ENCODE measurements at places on chromosomes 12 and 14.
A peak's percentile ranks its signal among the peaks of the same experiment; 100 is the strongest.

DNA sequence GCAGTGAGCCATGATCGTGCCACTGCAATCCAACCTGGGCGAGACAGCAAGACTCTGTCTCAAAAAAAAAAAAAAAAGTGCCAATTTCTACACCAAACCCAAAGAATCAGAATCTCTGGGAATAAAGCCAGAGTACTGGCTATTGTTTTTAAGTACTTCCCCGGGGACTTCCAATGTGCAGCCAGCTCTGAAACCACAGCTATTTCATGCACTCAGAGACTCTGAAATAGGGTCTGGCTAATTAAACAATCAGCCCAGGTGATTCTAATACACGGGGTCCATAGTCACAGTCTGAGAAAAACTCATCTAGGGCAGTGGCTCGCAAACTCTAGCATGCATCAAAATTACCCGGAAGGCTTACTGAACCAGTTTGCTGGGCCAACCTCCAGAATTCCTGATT is 56.3 kb downstream of the SIX6 start:
- DNase-seq, result no peak

DNA sequence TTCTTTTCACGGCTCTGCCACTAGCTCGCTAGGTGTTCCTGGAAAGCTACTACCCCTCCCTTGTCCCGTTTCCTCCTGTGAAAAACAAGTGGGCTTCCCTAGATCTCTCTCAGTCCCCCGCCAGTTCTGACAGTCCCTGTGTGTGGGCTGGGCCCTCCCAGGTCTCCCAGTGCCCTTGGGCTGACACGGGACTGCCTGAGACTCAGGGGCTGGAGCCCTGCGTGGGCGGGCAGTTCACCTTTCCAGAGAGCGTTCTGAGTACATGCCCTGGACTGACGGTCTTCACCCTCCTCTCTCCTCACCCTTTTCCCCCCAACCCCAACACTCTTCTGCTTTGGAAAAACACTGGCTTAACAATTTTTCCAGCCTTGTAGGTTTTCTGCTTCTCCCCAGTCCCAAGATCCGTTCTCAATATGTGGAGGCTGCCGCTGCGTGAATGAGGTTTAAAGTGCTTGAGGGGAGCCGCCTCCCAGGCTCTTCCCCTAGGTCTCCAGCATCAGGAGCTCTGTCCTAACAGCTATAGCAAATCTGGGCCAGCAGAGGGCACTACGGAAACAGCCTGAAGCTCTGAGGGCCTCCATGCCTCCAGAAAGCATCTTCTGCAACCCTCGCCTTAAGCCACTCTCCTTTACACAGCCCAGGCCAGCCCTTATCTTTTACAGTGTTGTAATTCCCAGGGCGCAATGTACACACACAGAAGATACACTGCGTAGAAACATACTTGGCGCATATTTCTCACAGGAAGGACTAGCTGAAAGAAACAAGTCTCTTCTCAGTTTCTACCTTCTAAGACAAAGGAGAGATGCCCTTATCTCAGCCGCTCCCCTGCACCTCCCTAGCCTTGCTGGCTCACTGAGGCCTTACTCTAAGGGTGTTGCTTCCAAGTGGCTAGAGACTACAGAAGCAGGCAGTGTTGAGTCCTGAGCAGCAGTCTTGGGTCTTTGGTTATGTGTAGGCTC is 10.4 kb upstream of the DCD start:
- peak; percentile 38 for DNase-seq

DNA sequence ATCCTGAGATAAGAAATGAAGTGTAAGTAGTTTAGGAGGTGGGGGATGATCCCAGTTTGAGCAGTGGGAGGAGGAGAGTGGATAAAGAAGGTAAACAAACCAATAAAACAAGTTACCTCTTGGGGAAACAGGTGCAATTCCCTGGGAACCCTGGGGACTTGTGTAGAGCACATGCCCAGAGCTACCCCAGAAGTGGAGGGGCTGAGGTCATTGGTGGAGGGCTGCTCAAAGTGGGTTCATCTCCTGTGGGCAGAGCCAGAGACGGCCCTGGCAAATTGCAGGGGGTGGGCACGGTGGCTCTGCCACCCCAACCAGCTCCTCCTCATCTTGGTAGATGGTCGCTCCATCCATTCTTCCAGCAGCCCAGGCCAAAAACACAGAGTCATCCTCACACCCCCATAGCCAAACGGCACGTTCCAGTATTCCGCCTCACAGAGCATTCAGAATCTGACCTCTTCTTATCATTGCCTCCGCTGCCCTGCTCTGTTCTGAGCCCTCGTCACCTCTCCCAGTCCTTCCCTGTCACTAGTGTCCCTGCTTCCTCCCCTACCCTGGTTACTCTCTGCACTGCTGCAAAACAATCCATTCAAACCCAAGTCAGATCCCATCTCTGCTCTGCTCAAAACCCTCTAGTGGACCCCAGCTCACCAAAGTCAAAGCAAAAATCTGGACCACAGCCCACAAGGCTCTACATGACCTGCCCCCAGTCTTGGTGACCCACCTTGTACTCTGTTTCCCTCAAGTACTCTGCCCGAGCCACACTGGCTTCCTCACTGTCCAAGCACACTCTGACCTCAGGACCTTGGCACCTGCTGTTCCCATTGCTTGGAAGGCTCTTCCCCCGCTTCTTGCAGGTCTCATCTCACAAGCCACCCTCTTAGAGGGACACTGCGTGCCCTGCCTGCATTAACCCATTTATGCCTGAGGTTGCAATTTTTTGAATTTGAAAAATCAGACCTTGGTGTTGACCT is 5.5 kb downstream of the CYP46A1 start:
- DNase-seq, result no peak

- DNase-seq, result no peak
These were observed 24.2 kb downstream of the CRACR2A start for GRCh38 chr12:3728686-3729085.

- DNase-seq, result no peak
These were observed 61.0 kb downstream of the NT5DC3 start for GRCh38 chr12:103780093-103780440.

DNA sequence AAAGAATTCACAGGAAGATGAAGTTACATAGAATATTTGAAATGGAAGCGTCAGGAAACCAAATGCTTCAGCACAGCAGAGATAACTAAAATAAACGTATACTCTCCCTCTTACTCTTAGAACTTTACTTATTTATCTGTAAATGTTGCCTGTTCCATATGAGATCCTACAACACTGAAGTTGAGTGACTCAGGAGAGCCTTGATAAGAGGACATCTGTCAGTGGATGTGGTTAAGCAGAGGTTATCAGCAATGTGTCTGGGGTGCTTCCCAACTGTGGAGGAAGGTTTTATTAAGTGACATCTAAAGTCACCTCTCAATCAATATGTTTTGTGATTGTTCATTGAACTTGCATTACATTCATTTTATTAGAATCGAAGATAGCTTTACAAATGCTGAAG is 81.9 kb downstream of the NEDD1 start:
- no peak for DNase-seq

- DNase-seq, result peak; percentile 61
These were observed 31.1 kb downstream of the APPL2 start for GRCh38 chr12:105204916-105205315.

DNA sequence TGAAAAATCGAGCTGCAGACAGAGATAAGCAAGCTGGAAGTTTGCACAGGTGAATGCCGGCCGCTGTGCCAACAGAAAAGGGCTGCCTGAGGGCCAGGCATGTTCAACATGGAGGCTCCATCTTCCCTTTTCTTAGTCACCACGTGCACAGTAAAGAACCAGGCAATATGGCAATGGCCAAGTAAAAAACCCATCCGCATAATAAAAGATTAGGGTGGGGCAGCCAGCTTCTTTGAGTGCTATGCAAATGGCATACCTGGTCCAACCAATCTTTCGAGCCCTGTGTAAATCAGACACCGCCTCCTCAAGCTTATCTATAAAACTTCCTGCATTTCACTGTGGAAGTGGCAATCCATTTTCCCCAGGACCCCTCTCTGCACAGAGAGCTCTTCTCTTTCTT is 16.7 kb downstream of the PNP start:
- DNase-seq, result no peak

DNA sequence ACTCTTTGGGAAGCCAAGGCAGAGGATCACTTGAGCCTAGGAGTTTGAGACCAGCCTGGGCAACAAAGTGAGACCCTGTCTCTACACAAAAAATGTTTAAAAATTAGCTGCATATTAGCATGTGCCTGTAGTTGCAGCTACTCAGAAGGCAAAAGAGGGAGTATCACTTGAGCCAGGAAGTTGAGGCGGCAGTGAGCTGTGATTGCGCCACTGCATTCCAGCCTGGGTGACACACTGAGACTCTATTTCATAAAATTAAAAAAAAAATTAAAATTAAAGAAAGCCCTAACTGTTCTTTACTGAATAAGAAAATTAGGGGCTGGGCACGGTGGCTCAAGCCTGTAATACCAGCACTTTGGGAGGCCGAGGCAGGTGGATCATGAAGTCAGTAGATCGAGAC is 27.0 kb downstream of the SENP1 start:
- peak; percentile 68 for DNase-seq

- no peak for DNase-seq
These were observed 7.0 kb upstream of the RPS26 start for GRCh38 chr12:56034586-56035332.

- no peak for DNase-seq
These were observed 121.0 kb upstream of the ARHGAP5 start for GRCh38 chr14:31955936-31956579.

DNA sequence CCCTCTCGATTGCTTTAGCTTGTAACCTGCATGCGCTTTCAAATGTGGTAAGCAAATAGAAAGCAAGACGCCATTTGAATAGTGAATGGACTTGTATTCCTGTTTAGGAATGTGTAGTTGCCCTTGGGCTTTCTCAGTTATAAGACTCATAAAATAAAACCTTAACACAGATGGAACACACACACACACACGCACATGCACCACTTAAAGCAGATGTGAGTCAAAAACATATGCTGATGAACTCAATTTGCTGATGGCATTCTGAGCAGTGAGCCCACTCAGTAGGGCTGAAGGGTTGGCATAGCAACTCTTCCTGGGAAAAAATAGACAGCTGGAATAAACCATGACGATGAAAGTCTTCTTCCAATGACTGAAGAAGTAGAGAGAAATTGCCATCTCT is 360.5 kb downstream of the APAF1 start:
- no peak for DNase-seq

DNA sequence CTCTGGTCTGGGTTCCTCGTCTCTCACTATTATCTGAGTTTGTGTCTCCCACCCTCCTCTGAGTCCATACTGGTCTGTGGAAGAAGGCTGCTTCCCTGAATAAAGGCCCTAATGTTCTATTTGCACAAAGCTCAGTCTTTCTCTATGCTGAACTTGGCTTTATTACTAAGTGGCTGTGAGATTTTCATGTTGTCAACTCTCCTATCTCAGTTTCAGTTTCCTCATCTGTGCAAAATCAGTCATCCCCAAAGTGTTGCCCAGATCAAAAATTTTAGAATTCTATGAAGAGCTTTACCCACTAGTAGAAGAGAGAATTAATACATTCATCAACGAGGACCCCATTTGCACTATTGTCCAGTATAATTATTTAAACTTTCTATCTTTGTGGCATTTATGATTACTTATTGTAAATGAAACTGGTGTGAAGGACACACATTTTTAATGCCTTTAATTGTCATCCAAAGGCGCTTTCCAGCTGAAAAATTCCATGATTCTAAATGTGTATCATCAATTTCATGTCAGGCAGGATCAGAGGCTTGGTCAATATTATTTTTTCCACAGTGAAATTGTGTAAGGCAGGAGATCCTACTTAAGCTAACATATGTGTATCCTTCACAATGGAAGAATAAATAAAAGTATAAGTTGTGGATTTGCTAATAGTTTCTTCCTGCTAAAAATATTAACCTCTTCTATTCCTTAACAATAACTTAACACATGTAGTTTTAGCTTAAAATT is 79.1 kb upstream of the EEA1 start:
- no peak for DNase-seq

DNA sequence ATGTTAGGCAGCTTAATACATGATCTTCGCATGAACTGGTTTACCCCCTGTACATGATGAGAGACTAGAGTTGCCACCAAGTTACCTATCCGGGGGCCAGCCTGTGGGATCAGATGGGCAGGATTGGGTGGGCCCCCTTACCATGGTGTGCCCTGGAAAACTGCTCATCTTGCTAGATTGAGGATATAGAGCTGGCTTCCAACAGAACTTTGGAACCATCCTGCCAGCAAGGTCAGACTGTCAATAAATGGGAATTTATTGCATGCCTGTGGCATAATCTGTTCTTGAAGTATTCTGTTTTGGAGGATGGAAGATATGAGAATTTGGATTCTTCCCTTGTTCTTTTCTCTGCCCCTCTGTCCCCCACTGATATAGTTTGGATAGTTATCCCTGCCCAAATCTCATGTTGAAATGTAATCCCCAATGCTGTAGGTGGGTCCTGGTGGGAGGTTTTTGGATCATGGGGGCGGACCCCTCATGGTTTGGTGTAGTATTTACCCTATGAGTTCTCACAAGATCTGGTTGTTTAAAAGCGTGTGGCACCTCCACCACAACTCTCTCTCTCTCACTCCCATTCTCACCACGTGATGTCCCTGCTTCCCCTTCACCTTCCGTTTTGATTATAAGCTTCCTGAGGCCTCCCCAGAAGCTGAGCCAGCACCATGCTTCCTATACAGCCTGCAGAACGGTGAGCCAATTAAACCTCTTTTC is 3.7 kb upstream of the TM9SF1 start:
- no peak for DNase-seq

- DNase-seq, result no peak
These were observed 206.0 kb upstream of the DCN start for GRCh38 chr12:91388573-91388972.

GRCh38 chr12:28994179-28994715 is 154.8 kb upstream of the FAR2 start:
- no peak for DNase-seq

DNA sequence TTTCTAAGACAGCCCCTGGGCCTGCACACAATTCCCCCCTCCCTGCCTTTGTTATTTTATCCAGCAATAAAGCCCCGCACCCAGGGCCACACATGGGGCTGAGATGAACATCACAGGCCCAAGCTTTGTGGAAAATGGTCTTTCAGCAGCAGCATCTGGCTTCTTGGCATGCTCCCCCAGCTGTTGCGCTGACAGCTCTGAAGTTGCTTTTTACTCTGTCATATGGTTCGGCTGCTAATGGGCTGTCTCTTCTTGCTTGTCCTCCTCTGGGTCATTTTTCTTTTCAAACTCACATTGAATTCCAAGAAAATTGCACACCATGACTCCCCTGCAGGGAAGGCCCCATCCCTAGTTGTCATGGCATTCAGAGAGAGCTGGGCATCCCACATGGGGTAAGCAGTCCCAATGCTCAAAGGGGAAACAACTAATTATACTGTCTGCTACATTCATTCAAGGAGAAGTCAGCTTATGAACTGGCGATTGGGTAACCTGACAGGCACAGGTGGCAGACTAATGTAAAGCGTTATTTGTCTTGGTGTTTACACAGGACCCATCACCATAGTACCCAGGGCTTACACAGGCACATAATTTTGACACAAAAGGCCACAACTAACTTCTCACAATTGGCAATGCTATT is 74.0 kb upstream of the CDKN3 start:
- DNase-seq, result no peak

GRCh38 chr12:115660211-115660805 is 617.2 kb downstream of the MED13L start:
- DNase-seq, result no peak

- DNase-seq, result no peak
These were observed 47.9 kb upstream of the KCNC2 start for GRCh38 chr12:75257510-75257909.

Measured in HCEC 1CT (cell line).